ENCODE measurements at places on chromosomes 3 and 15.

DNA sequence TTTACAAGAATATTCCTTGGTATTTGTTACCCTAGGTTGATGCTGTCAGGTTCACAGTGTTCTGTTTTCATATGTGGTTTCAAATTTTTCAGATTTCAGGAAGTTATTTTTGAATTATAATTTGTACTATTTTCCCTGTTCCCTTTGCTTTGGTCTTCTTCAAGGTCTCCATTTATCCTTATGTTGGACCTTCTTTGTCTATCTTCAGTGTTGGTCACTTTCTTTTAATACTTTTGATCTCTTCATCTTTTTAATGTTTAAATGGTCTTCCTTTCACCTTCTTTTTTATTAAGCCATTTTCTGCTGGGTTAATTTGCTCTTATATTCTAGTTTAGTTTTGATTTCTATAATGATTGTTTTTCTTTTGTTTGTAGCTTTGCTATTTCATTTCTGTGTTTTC, 61.3 kb downstream of the KLHL25 start:
- no peak for DNase-seq

DNA sequence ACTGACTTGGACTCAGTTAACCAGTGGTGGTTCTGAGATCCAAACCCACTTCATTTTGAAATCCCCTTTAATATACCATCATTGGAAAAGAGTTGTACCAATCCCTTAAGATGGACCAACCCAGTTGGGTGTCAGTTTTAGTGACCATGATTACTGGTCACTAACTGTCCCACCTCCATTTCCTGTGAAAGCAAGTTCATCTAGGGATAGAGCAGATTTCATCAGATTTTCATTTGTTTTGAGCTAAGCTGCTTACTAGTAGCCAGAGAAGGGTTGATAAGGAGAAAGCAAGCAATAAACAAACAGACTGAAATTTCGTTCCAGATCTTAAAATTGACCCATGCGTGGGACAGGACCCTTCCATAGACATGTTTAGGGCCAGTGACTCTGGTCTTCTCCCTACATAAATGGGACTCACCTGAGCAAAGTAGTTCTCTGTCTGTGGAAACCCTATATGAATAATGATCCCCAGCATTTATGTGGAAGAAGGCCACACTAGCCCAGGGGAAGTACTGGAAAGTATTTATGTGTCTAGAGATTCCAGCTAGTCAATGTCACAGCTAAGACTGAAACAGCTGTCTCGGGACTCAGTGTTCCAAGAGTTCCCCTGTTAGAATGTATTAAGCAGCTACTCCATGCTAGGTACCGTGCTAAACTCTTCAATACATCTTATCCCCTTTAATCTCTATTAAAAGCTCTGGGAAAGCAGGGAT, 196.0 kb upstream of the BCL6 start:
- DNase-seq: no peak

GRCh38 chr3:183545708-183546107, 9.8 kb downstream of the KLHL6 start:
- no peak for DNase-seq

DNA sequence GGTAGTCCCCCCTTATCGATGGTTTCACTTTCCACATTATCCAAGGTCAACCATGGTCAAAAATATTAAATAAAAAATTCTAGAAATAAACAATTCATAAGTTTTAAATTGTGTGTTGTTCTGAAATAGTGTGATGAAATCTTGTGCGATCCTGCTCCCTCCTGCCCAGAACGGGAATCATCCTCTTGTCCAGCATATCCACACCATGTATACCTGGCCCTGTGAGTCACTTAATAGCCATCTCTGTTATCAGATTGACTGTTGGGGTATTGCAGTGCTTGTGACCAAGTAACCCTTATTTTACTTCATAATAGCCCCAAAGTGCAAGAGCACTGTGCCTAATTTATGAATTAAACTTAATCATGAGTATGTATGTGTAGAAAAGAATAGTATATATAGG, 19.1 kb downstream of the FAM81A start:
- no peak for DNase-seq

- DNase-seq: no peak
Measured at GRCh38 chr3:2246873-2247648, 148.4 kb downstream of the CNTN4 start.

DNA sequence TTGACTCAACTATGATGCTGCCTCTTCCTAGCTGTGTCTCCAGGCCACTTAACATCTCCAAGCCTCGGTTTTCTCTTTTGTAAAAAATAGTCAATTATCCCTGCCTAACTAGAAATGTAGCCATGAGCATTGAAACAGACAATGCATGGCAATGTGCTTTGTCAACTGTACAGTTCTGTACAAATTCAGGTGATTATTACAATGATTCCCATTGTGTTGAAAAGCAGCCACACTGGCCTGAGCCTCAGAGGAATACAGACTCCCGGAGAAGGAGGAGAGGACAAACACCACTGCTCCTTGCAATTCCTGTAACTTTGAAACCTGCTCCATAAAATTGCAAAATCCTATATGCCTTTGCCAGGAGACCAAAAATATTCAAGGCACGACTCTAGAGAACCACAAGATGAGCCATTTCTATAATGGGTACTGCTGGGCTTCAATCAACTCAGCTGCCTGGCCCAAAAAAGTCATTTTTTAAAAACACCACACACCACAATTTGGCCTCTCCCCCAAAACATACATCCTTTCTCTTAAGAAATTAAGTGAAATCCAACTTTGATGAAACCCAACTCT, 28.6 kb downstream of the DAPK2 start:
- no peak for DNase-seq

DNA sequence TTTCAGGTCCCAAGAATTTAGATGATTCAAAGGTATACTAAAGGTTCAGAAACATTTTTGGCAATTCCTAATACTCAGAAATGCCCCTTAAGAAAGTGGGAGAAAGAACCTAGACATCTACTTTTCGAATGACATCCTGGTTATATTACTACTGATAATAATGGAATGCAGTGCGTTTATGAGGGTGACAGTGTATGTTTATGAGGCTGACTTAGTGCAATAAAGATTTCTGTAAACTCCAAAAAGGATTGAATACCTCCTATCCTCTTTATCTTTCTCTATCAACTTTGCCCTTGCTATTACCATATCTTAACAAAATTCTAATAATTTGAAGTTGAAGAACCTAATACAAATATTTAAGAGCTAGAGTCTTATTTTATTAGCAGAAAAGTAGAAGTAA, 348.9 kb upstream of the EPHA6 start:
- DNase-seq: no peak

GRCh38 chr3:94423578-94423977, 360.7 kb downstream of the NSUN3 start:
- DNase-seq: no peak

DNA sequence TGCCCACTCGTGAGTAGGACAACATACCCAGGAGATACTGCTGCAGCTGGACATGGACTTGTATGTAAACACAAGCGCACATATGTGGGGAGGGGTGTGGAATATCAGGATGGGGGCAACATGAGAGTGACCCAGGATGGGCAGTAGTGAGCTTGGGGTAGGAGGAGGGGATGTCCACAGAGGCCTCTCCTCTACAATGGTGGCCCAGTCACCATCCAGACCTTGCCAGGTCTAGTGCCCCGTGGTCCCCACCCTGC, 266 bp upstream of the ZBTB47 start:
- no peak for DNase-seq

DNA sequence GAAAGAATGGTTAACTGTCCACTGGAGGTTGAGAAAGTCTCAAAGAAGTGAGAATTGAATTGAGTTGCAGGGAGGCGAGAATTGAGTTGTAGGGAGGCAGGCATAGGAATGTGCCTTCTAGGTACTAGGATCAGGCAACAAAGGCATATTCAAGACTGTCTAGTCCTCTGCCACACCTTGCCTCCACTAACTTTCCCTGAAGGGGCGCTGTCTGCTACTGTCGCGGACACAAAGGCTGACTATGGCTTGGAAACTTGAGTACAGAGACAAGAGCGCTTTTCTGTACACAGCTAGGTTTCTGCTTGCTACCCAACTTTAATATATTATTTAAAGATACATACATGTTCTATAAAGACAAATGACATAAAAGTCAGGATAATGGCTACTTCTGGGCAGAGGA, 10.4 kb upstream of the FBXL22 start:
- no peak for DNase-seq

- DNase-seq: no peak
Measured at GRCh38 chr3:78857494-78858111, 910.2 kb downstream of the ROBO1 start.

DNA sequence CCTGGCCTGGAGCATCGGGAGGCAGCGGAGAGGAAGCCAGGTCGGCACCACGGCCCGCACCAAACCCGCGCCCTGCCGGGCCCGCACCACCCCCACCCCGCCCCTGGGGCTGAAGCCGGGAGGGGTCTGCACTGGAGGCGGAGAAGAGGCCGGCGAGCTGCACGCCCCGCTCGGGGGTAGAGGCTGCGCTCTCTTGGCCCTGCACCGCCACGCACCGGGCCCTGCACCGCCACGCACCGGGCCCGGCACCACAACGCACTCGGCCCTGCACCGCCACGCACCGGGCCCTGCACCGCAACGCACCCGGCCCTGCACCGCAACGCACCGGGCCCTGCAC, 41.4 kb downstream of the MUC20 start:
- DNase-seq: no peak

- no peak for DNase-seq
Measured at GRCh38 chr15:44029003-44029402, 166.1 kb downstream of the FRMD5 start.

- no peak for DNase-seq
Measured at GRCh38 chr3:8762607-8763377, 6.6 kb downstream of the OXTR start.

GRCh38 chr15:54564166-54564565, 585.9 kb downstream of the UNC13C start:
- DNase-seq: no peak

DNA sequence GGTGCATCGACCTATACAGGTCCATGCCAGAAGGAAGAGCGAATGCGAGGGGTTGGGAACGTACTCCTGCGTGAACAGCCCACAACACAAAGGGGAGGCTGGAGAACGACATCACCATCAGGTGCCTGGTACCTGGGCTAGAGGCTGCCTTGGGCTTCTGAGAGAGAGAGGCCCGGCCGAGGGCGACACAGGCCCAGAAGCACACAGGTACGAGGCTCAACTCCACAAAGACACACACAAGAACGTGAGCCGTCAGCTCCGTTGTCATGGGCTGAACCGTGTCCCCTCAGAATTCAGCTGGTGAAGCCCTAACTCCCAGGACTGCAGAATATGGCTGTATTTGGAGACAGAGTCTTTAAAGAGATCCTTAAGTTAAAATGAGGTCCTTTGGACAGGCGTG, 134.3 kb downstream of the ATP10A start:
- no peak for DNase-seq

- DNase-seq: no peak
Measured at GRCh38 chr3:119145500-119146167, at the start of gene TEX55. Gene TEX55, plus strand, starts transcription at chr3:119146165. Its CDS starts 25 bp downstream, at chr3:119146190.

DNA sequence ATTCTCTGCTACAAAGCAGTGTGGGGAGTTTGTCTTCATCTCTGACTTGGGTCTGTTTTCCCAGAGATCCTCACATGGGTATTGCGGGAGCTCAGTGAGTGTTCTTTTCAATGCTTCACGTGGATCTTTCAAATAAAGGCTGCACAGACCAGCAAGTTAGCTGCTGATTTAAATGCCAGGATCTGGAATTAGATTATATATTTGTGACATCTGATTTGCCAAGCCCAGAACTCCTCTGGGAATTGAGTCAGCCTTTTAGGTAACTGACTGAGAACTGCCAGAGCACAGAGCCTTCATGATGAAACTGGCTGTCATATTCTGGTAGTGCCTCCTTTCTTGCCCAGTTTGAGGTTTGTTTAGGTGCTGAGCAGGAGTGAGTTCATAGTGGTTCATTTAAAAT, 14.7 kb downstream of the EDEM1 start:
- no peak for DNase-seq

- no peak for DNase-seq
Measured at GRCh38 chr3:37338500-37338899, 164.1 kb upstream of the LRRFIP2 start.

GRCh38 chr3:54212723-54213122, 90.4 kb downstream of the CACNA2D3 start:
- DNase-seq: no peak

DNA sequence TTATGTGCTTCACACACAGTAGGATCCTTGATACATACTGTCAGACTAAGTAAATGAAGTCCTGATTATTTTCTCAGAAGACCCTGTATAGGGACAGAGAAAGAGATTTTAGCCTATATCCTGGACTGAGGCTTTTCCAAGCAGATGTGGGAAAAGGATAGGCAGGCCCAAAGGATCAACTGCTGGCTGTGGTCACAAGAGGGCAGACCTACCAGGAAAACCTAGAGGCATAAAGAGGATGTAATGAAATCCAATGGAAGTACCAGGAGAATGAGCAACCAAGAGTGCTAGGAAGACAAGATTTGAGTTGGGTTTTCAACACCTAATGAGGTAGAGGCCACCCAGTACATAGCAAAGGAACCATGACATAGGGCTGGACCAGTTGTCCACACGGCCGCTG, 23.1 kb downstream of the DCLK3 start:
- no peak for DNase-seq

GRCh38 chr15:70936326-70936725, 43.7 kb downstream of the LRRC49 start:
- DNase-seq: no peak

DNA sequence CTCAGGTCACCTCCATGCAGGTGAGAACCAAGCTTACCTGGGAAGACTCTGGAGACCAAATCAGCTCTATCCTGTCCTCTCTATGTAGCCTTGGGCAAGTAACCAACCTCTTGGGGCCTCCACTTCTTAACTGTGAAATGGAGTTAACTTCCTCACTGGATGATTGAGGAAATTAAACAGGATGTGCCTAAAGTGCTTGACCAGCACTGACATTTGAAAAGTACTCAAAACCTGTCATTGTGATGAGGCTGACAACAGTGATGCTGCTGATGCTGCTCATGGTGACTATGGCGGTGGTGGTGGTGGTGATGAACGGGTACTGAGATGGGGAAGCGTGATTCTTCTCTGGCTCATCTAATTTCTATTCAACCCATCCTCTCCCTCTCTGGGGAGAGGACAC, 22.3 kb downstream of the VIPR1 start:
- no peak for DNase-seq

DNA sequence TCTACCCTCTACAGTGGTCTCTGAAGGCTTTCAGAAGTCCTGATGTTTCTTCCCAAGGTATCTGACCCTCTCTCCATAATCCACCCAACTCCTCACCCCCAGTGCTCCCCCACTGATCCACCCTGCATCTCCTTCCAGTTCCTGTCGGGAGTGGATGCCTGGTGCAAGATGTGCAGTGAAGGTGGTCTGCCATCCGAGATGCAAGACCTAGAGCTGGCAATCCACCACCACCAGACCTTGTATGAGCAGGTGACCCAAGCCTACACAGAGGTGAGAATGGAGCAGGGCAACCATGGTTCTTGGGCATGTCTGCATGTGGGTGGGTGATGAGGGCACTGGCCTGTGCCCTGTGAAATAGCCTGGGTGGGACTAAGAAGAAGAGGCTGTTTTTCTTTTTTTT, 337.8 kb upstream of the ROPN1 start:
- DNase-seq: no peak

DNA sequence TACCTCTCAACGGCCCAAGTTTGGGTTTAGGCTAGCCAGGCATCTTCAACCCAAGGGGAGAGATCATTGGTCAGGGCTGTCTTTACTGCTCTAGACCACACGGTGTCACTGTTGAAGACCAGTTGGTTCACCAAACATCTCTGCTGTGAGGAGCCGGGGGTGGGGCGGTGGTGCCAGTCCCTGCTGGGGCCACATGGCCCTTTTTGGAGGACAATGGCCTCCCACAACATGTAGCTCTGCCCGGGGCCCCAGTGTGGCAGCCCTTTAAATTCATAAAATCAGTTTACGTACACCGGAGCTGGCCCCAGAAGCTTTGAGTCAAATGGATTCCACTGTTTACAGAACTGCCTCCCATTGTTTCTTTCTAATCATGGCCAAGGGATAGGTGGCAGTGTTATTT, 19.1 kb upstream of the TM4SF18 start:
- DNase-seq: peak; percentile 1
